ENCODE measurements at places on chromosomes 2 and 18. TPM values are rescaled to one million over a fixed set of nuclear protein-coding genes. Genes with fewer than 3 reads are reported as not detected.

Gene IL1R2
- 0.90 TPM for polyA plus RNA-seq

- DNase-seq: no peak
These were observed 15.0 kb downstream of the GPR45 start for GRCh38 chr2:105256431-105257047.

GRCh38 chr2:41568648-41569047 is 479.2 kb upstream of the PKDCC start:
- no peak for DNase-seq

- DNase-seq: no peak
These were observed 52.2 kb upstream of the TMEM18 start for GRCh38 chr2:729376-729861.

Gene TUBA4B
- 3.1 TPM for polyA plus RNA-seq

DNA sequence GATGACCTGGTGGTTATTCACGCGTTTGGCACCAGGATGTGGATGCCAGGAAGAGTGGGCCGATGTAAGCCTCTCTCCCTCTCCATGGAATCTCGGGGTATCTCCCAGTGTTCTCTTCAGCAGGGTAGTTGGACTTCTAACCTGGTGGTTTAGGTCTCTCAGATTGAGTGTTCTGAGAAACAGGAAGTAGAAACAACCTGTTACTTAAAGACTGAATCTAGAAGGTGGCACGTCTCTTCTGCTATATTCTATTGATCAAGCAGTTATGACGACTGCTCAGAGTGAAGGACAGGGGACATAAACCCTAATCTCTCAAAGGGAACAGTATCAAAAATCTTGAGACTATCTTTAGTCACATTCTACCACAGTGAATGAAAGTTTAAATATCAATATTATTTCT is 918.7 kb upstream of the PIK3C3 start:
- DNase-seq: no peak

- no peak for DNase-seq
These were observed 39.2 kb downstream of the MREG start for GRCh38 chr2:215973954-215974699.

GRCh38 chr18:72161691-72162090 is 382.5 kb downstream of the CBLN2 start:
- DNase-seq: no peak

- DNase-seq: no peak
These were observed 53.5 kb downstream of the KYNU start for GRCh38 chr2:142930835-142931398.

DNA sequence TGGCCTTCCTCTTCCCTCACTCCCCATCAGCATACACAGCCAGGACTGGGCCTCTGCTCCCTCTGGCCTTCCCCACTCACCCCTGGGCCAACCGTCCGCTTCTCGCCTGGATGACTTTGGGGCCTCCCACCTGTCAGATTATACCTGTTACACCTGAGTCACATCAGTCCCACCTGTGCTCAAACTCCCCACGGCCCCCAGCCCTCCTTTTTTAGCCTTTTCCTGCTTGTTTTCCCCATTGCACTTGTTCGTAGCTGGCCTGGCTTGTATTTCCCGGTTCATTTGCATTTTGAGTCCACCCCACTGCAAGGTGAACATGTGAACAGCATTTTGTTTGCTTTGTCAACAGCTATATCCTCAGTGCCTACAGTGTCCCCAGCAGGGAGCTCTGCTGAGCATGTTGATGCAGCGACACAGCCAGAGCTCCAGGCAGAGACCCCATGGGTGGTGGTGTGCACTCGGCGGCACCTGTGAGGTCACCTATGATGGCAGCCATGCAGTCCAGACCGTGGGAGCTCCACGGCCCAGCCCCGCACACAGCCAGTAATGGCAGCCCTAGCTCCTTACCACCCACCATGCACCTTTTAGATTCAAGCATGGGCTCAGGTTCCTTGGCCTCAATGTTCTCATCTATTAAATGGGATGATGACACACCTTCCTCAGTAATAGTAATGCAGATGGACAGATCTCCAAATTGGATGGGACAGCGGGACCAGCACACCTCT is 276.4 kb upstream of the HS6ST1 start:
- DNase-seq: no peak

GRCh38 chr2:219417374-219417773 is 803 bp upstream of the DES start:
- DNase-seq: no peak

- no peak for DNase-seq
These were observed 8.9 kb downstream of the TNS1 start for GRCh38 chr2:217993817-217994463.

Gene PSMA8
- not detected for polyA plus RNA-seq

- DNase-seq: no peak
These were observed 3.6 kb downstream of the ALPI start for GRCh38 chr2:232459419-232460035.

DNA sequence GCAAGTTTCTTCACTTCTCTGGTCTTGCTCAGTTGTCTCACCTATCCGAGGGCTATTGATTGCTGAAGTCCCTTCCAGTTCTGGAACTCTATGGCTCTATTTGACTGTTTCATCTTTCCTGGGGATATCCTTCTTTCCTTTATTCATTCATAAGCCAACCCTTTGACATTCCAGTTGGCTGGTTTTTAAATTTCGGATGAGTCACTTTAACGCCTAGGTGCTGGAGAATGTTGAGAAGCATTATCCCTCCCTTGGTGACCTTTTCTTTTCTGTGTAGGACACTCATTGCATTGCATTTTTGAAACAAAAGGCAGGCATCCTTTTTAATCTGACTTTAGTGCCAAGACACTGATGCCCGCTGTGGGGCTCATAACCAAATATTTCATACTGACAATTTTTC is 307.1 kb downstream of the TSN start:
- DNase-seq: no peak

Gene GALR1
- 0.05 TPM for polyA plus RNA-seq

Gene NOL4
- 2.4 TPM for polyA plus RNA-seq

- no peak for DNase-seq
These were observed 331.2 kb upstream of the MYT1L start for GRCh38 chr2:2662037-2662846.

GRCh38 chr2:143558665-143559064 is 429.4 kb downstream of the ARHGAP15 start:
- peak; percentile 53 for DNase-seq

Gene C1GALT1C1L
- polyA plus RNA-seq: 1.6 TPM

- no peak for DNase-seq
These were observed 239.1 kb downstream of the TSN start for GRCh38 chr2:121994238-121995206.

GRCh38 chr18:692824-693223 is 19.6 kb downstream of the ENOSF1 start:
- no peak for DNase-seq

Gene SERPINB4
- not detected for polyA plus RNA-seq

DNA sequence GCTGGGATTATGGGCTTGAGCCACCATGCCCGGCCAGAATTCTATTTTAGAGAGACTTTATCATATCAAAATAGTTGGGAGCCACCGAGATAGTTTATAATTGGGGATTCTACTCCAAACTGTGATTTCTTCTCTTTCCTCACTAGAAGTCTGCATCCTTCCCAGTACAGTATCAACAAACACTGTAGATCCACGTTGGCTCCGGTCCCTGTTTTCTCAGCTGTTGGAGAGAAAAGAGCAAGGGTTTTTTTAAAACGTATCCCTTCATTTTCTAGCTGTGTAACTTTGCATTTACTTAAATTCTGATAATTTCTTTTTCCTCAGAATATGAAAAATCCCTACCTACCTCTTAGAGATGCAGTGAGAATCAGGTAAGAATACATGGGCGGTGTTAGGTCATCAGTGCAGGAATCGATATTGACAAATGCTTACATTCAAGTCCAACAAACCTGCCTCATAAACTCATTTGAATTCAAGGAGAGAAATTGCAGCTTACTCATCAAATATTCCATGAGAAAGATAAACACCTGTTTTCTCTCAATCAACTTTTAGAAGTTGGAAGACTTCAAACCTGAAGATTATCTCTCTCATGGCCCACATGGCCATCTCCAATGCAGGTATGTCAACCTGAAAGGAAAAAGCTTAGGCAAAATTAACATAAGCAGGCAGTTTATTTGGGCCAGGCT is 17.7 kb upstream of the PDCL3 start:
- DNase-seq: no peak

DNA sequence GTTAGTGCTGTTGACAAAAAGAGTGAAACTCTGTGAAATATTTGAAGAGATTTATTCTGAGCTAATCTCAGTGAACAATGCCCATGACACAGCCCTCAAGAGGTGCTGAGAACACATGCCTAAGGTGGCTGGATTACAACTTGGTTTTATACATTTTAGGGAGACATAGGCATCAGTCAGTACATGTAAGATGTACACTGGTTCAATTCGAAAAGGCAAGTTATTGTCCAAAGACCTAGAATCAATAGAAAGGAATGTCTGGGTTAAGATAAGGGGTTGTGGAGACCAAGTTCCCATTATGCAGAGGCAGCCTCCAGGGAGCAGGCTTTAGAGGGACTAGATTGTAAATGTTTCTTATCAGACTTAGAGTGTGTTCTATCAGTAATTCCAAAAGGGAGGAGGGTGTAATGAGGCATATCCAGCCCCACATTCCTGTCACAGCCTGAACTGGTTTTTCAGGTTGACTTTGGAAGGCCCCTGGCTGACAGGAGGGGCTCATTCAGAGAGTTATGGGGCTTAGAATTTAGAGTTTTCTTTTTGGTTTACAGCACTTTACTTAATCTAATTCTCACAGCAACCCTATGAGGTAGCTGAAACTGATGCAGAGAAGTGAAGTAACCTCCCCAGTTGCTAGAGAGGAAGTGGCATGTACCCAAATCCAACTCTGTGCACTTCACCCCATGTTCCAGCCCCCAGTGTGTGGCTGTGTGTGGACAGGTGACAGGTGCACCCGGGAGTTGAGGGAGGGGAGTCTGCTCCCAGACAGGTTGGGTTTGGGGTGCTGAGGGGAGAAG is 28.3 kb upstream of the ASAP2 start:
- no peak for DNase-seq

Gene MAPK4
- 1.9 TPM for polyA plus RNA-seq

GRCh38 chr2:120378605-120379004 is 32.7 kb downstream of the INHBB start:
- no peak for DNase-seq

Gene ARHGAP28
- 225 TPM for polyA plus RNA-seq

DNA sequence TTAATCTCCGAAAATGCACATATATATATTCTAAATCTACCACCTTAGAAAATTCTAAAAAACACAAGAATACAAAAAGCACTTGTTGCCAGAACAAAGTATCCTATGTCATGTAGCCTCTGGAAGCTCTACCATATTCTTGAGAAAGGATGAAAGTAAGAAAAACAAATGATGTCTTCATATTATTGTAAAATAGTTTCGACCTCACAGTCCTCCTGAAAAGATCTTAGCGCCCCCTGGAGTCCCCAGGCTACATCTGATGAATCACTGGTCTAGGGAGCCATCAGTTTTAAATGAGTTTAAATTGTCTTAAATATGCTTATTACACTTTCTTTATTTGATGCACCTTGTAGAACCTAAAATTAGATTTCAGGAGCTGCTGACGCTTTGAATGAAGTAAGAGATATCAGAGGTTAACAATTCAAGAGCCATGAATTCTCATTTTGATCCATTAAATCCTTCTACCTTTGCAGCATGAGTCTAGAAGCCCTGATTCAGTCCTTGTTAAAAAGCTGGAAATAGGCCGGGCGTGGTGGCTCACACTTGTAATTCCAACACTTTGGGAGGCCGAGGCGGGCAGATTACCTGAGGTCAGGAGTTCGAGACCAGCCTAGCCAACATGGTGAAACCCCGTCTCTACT is 138.8 kb downstream of the MCFD2 start:
- DNase-seq: no peak

DNA sequence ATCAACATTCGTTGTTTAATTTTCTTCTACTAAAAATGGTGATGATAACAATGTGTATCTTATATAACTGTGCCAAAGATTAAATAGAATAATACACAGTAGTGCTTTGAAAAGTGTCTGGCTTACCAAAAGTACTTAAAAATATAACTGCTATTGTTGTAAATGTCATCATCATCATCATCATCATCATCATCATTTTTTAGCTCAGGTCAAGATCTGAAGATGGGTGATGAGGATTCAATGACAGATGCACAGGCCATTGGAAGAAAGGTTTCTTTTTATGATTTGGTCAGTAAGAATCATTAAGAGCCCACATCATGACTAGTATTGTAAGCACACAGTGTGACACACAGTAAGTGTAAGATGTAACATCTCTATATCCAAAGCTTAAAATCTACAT is 795.2 kb downstream of the SLC4A3 start:
- no peak for DNase-seq

Gene TNFAIP6
- polyA plus RNA-seq: 4.4 TPM

DNA sequence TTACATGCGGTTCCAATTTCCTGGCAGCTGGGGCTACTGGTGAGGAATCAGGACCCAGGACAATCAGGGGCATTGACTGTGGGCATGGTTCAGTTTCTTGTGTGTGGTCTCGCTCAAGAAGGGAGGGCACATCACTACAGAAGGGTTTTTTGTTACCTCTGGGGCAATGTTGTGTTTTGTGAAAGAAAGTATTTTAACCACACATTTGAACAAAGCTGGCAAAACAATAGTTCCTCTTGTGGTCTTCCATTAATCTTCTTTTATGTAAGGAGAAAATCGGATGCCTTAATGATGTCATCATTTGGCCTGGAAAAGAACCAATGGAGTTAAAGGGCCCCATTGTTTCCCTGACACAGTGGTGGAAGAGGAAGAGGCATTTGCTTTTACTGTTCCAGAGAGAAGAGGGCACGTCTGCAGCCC is 197.4 kb downstream of the SH3BP4 start:
- DNase-seq: no peak

GRCh38 chr2:225566798-225567197 is 167.3 kb downstream of the NYAP2 start:
- peak; percentile 5 for DNase-seq

Gene STPG4
- polyA plus RNA-seq: 0.44 TPM

Gene SLC9A4
- polyA plus RNA-seq: not detected

DNA sequence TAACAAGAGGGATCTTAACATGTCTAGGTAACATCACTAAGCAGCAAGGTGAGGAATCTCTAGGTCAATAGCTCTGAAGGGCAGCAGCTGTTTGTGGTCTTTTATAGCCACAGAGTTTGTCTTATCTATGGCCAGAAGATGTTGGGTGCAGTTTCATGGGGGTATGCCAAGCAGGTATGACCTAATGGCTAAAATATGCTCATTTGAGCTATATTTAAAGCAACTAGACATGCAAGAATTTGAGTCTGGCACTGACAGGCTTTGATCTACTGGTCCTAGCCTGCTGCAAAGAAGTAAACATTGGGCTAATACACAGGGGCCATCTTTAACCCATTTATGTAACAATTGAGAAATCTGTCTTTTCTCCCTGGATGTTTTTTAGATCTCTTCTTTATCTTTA is 13.9 kb upstream of the UGP2 start:
- no peak for DNase-seq

- DNase-seq: no peak
These were observed 127.5 kb upstream of the DAPL1 start for GRCh38 chr2:158667586-158667985.

Gene C2orf81
- 6.2 TPM for polyA plus RNA-seq

- peak; percentile 67 for DNase-seq
These were observed 120.2 kb downstream of the MEIS1 start for GRCh38 chr2:66555091-66555490.

GRCh38 chr2:78145395-78145996 is 623.3 kb upstream of the LRRTM4 start:
- no peak for DNase-seq

Gene SPC25
- polyA plus RNA-seq: 10.3 TPM

Measured in right lung (tissue), 10 donors.